H1 (cell line): ENCODE measurements at places on chromosomes 3 and 15. TPM values are rescaled to one million over a fixed set of nuclear protein-coding genes. Genes with fewer than 3 reads are reported as not detected.

GRCh38 chr3:187281191-187281714 lies 10.3 kb downstream of the MASP1 start:
- no peaks in the 10 kb centered on the region; the same call in 1 of the 2 replicates for H3K36me3 ChIP-seq
- DNase-seq: no peak
- H3K4me1 ChIP-seq: peaks cover 4% of the 10 kb centered on the region; the same call in 1 of the 2 replicates
- no peaks in the 10 kb centered on the region for H3K27me3 ChIP-seq

DNA sequence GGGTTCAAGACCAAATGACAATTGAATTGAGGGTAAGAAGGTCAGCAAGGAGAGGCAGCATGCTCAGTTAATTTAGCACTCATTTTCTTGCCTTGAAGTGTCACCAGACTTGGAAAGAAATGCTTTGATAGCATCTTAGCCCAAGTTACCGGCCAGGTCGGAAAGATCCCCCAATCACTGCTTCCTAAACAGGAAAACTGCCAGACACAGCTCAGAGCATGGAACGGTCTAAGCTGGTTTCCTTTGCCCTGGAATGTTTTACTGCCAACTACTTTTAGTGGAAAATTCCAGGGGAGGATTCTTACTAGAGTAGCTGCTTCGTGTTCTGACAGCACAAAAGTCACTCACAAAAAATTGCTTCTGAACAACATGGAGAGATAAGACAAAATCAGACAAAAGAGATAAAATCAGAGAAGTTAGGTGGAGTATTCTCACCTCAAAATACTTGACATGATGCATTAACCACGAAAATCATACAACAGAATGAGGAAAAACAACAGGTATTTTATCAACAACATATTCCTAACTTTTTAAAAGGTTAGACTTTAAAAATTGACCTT lies 65.5 kb downstream of the CCR4 start:
- no peak for DNase-seq
- peaks cover 11% of the 10 kb centered on the region for H3K36me3 ChIP-seq
- H3K27ac ChIP-seq: no peak overlapping the region

DNA sequence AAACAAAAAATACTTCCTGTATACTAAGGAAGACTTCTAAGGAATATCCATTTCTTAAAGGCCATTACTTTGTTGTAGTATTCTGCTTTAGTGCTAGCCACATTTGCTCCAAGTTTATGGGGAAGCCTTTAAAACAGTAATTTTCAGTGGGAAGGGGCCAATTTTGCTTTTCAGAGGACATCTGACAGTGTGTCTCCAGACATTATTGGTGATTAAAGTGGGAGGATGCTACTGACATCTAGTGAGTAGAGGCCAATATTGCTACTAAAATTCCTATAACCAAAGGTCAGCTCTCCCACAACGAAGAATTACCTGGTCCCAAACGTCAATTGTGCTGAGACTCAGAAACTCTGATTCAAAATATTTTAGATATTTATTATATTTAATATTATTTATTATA lies 24.8 kb downstream of the SLC28A2 start:
- H3K27ac ChIP-seq: no peak overlapping the region
- H3K36me3 ChIP-seq: no peaks in the 10 kb centered on the region
- H3K4me3 ChIP-seq: no peak overlapping the region

The PTH1R gene
- 0.21 and 1.5 TPM in 2 replicates for total RNA-seq
